ENCODE measurements at places on chromosomes 16 and 17. TPM values are rescaled to one million over a fixed set of nuclear protein-coding genes. Genes with fewer than 3 reads are reported as not detected.

GRCh38 chr17:80064696-80065095, 28.3 kb downstream of the CCDC40 start:
- DNase-seq, result no peak

- no peak for DNase-seq
These were observed 23.6 kb downstream of the MILR1 start for GRCh38 chr17:64472564-64472963.

DNA sequence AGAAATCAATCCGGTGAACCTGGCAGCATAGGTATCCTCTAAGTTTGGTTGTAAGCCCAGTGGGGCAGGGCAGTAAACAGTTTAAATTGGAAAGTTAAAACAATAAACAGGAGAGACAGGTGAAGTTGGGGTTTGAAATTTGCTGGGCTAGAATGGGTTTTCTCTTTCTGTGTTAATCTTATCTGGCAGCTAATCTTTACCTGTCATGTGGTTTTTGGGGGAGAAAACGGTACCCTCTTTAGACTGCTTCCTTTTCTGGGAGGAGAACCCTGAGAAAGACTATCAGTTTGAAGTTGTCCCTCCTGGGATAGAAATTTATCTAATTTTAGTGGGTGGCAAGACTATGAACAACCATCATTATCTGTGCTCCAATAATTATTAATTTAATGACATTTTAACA, 24.0 kb downstream of the CDH13 start:
- no peak for DNase-seq

GRCh38 chr16:77849646-77850258, 61.4 kb downstream of the VAT1L start:
- no peak for DNase-seq

DNA sequence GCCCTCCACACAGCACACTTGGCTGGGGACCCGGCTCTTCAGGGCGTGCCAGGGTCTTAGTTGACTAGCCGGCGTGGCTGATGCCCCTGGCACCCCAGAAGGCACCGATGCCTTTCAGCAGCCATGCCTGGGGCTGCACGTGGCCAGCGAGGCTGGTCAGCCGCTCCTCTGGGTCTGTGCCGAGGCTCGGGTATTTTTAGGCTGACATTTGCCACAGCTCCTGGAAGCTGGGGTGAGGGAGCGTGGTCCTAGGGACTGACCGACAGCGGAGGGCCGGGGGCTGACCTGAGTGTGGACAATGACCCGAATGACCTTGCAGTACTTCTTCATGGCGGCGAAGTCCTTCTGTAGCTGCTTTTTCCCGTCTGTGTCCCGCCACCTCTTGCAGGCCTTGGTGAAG, 3.9 kb downstream of the RPL3L start:
- DNase-seq, result peak; percentile 91

DNA sequence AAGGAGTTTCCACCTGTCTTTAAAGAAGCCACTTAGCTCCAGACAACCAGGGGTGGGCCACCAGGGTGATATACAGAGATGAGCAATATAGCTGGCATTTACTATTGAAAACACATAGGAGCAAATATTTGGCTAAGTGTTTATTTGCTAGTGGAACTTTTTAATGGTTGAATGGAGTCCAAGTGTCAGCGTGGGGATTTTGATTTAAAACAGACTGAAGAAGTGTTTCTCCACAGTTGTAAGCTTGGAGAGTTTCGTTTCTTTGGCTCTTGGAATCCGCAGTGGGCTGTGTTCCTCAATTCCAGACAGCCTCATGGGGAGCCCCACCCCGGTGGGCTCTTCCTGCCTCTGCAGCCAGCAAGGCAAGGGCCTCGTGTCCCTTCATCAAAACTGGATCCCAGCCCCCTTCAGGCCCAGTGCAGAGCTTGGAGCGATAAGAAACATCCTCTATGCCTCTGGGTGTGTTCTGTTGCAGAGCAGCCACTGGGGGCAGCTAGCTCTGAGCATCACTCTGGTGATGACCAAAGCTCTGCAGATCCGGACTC, 36.1 kb downstream of the NOG start:
- no peak for DNase-seq

GRCh38 chr17:76736349-76737081, 616 bp downstream of the SRSF2 start:
- DNase-seq, result peak; percentile 54

DNA sequence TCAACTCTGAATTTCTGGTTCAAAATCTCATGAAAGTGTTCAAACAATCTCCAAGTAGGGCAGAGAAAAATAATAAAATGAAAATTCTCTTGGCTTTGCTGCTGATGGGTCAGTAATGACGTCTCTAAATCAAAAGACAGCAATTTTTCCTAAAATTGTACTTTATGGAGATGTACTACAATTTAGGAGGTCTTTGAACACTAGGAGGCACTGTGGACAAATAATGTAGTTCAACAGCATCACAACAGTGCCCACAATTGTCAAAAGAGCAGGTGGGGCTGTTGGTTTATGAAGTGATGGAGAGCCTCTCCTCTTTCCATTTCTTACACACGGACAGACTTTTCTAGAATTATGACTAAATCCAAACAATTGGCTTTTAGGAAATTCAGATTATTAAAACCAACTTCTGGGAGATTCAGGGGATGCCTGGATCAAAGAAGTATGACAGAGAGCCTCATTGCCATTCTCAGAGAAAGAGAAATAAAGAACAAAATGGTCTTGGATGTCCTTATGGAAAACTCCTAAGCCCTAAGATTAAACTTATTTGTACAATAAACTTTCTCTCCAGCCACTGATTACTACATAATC, 23.8 kb downstream of the EZH1 start:
- DNase-seq, result no peak

DNA sequence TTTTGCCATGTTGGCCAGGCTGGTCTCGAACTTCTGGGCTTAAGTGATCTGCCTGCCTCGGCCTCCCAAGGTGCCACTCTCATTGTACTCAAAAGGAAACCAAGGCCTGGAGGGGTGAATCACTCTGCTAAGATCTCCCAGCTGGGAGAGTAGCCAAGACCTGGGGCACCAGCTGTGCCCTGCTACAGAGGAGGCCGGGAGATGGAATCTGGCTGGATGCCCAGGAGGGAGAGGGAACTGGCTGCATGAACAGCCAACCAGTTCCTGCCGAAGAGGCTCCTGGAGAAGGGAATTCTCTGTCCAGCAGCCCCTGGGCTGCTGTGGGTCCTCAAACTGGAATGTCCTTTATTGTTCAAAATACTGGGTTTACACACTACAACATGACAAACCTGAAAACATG, 238.7 kb upstream of the CIBAR2 start:
- peak; percentile 97 for DNase-seq

DNA sequence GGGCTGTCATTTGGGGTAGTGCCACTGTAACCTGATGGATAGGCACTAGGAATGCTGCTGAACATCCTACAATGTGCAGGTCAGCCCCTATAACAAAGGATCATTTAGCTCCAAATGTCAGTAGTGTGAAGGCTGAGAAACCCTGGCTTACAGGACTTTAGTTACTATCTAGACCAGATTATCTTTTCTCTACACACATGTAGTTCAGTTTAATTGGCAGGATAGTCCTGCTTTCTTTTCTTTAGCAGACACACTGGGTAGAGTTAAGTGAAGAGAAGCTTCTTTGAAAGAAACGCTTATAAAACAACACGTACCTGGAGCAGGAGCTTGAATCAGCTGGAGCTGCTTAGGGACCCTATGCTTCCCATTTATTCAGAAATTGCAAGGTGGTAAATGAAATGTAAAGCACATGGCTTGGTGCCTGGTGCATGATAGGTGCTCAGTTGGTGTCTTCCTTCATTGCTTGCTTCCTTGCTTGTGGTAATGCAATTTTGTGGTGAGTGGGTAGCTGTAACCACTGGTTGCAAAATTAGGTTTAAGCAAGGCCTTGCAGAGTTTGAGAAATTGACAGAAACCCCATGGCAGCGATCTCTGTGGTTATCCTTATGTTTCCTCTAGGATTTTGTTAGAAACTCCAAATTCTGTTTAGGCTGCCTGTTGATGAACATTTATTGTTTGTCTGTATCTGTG, 9.4 kb downstream of the METTL9 start:
- no peak for DNase-seq

The FOXL1 gene
- 2.7 TPM for total RNA-seq

The MYL4 gene
- not detected for total RNA-seq

The SCIMP gene
- 0.36 TPM for total RNA-seq

The TVP23A gene
- not detected for total RNA-seq
